Activated naive CD8-positive, alpha-beta T cell treated with anti-CD3 and anti-CD28 coated beads for 36 hours (primary cell): ENCODE measurements at places on chromosomes 16 and 17.

- peak; percentile 27 for DNase-seq
Measured at GRCh38 chr17:20073055-20073979, 64.2 kb downstream of the SPECC1 start.

DNA sequence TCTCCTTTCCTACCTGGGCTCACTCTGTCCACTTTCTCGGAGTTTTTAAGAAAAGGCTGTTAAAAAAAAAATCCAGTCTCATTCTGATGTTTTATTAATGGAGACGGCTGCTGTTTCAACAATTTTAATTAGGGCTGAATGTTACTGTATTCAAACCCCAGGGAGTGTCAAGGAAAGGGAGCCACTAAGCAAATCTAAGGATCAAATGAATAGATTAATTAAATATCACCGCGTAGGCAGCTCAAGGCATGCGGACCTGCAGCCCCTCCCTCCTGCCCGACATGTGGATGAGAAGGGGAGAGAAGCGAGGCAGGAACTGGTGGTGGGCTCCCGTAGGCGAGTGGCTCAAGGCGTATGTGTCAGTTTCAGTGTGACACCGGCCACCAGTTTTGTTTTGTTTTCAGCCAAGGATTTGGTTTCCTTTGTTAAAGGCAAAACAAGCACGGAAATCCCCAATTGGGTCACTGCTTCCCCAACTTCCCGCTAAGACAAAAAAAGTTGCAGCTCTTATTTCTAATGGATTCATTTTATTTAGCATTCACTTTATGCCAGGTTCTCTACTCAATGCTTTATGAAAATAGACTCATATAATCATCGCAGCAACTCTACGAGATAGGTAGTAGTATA, 110.6 kb downstream of the GP2 start:
- no peak for DNase-seq

- DNase-seq, result no peak
Measured at GRCh38 chr16:68660359-68660795, 15.3 kb downstream of the CDH3 start.

DNA sequence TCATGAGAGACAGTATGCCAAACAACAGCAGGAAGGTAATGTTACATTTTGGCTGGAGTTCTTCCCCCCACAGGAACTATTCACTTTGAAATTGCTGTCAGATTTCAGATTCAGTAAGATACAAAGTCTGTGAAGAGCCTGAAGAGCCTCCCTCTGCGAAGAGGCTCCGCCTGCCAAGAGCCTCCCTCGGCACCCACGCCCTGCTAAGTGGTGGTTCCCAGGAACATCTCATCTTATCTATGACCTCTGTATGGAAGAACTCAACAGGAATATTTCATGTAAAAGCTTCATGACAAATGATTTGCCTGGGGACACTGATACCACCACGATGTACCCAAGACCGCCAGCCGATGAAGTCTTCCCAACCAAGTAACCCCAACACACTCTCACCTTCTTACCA, 3.2 kb downstream of the ZC3H7A start:
- DNase-seq, result no peak

- DNase-seq, result no peak
Measured at GRCh38 chr16:74501484-74502478, 80.5 kb upstream of the CLEC18B start.

DNA sequence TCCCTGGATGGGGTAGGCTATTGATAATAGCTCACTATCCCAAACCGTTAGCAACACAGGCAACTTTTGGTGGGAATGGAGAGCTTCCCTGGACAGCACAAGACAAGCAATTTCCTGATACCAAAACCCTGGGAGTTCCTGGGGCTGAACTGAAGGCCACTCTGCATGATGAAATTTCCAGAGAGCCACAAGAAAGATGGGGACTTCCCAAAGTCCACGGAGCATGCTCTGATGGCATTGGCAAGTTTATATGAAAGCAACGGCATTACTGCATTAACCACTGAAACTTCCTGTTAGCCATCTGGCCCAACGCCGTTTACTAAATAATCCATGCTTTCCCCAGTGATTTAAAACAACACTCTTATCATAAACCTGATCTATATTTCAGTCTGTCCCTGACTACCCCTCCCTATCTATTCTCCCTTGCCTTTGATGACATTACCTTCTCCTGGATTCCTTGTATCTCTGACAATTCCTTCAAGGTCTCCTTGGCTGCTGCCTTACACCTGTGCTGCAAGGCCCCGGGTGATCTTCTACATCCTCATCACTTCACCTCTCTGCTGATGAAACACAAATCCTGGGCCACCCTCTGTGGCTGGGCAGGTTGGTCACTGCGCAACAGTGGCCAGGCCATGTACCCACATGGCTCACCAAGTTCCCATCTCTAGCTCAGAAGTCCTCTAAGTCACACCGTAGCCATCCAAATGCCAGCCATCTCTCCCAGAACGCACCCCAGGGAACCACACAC, 108.5 kb upstream of the RCVRN start:
- no peak for DNase-seq

- DNase-seq, result no peak
Measured at GRCh38 chr16:11386054-11386680, 40.9 kb downstream of the RMI2 start.

GRCh38 chr16:69396187-69397061, 10.6 kb upstream of the TERF2 start:
- DNase-seq, result peak; percentile 55

- DNase-seq, result no peak
Measured at GRCh38 chr17:50957600-50958575, 91.7 kb upstream of the TOB1 start.

- DNase-seq, result no peak
Measured at GRCh38 chr17:45098081-45098868, 34.0 kb downstream of the PLCD3 start.

GRCh38 chr17:47713980-47714700, 18.9 kb upstream of the TBX21 start:
- no peak for DNase-seq

GRCh38 chr17:63816669-63817068, 10.6 kb upstream of the PSMC5 start:
- no peak for DNase-seq

- DNase-seq, result no peak
Measured at GRCh38 chr16:19228052-19228451, 57.5 kb upstream of the CLEC19A start.

DNA sequence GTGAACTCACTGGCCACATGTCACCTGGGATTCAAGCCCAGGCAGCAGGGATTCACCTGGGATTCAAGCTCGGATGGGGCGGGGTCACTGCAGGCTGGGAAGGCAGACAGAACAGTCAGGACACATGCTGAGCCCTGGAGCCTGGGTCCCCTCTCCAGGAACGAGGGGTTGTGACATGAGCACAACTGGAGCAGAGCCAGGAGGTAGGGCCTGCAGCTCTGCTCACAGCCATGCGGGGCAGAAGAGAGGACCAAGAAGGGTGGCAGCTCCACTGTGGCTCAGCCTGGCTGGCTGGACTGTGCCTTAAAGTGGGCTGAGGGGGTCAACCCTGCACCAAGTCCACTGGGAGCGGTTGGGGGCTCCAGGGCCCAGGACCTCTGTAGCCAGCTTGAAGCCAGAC, 150.1 kb downstream of the RAB11FIP4 start:
- DNase-seq, result no peak

DNA sequence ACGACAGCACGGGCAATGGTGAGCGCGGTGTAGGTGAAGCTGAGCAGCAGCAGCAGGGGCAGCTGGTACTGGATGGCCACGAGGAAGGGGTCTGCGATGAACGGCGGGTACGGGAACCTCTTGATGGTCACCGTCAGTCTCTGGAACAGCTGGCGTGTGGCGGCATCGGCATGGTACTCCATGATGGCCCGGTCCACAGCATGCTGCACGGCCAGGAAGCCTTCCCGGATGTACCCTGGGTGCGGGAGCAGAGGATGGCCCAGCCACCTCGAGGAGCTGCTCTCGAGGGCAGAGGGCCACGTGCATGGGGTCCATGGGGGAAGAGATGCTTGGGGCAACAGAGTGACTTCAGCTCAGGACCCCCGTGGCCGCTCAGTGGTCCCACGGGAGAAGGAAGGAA, 20.9 kb downstream of the ABCA3 start:
- DNase-seq, result no peak

DNA sequence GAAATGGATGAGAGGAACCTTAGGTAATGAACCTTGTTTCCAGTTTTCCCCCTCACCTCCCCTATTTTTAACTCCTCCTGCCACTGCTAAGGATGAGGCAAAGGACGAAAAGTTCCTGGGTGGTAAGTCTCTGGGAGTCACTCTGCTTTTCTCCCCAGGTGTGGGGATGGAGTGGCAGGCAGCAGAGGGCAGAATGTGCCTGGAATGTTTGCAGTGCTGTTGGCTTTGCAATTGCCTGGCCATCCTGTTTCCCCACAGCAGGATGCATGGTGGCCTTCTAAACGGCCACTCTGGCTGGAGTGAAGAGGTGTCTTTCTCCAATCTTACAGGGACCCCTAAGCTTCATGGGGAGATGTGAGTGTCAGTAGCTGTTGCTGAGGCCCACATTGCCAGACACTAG, 432.5 kb upstream of the ZFHX3 start:
- no peak for DNase-seq

DNA sequence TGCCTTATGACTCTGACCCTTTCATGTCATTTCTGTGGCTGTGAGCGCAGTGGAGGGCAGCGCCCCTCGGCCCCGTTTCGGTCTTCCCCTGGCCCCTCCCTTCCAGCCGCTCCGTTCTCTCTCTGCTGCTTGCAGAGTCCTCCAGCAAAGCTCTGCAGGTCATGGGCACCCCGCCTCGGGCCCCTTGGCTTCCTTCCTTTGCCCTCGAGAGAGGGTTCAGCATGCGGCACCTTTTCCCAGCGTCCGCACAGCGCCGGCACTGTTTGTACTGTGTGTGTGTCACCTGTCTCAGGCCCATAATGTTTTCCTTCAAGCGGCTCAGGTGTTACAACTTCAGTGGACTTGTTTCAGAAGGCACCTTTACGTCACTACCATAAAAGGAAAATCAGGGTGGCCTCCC, 98.5 kb downstream of the RAP1GAP2 start:
- no peak for DNase-seq

GRCh38 chr16:85836706-85837582, 37.4 kb downstream of the COX4I1 start:
- no peak for DNase-seq

- DNase-seq, result no peak
Measured at GRCh38 chr16:31130336-31130891, 5.1 kb downstream of the PRSS8 start.

GRCh38 chr16:26413780-26414179, 652.9 kb upstream of the C16orf82 start:
- DNase-seq, result no peak

DNA sequence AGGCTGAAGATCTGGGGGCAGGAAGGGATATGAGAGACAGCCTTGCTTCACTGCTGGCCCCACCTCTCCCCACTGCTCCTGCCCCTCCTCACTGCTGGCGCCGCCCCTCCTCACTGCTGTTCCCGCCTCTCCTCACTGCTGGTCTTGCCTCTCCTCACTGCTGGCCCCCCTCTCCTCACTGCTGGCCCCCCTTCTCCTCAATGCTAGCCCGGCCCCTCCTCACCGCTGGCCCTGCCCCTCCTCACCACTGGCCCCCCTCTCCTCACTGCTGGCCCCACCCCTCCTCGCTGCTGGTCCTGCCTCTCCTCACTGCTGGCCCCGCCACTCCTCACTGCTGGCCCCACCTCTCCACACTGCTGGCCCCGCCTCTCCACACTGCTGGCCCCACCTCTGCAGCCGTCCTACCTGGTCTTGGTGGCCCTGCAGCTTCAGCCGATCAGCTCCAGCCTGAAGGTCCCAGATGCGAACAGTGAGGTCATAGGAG, 9.5 kb upstream of the PAM16 start:
- no peak for DNase-seq

- DNase-seq, result no peak
Measured at GRCh38 chr16:88613293-88613692, 25.1 kb upstream of the IL17C start.

DNA sequence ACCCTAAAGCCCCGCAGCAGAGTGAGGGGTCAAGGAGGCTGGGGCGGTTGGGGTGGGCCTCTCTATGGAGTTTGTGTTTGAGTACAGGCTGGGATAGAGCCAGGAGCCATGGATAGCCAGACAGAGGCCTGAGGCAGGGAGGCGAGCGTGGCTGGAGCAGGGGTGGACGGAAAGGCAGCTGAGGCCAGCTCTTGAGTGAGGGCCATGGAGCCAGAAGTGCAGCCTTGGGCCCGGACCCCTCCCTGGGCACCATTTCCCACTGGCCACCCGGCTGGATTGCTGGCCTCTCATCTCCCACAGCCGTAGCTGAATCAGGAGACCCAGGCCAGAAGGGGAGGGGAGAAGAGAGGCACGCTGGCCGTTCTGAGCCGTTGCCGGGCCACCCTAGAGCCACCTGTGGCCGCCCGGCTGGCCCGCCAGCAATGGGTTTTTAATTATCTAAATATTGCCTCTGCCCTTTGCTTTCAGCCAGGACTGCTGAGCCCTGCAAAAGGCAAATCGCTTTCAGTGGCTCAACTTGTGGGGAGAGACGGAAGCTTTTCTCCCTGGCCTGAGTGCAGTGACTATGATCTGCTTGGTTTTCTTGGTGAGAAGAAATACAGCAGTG, 75.2 kb upstream of the GSE1 start:
- no peak for DNase-seq

GRCh38 chr16:19182481-19182880, 14.4 kb downstream of the SYT17 start:
- DNase-seq, result no peak

- no peak for DNase-seq
Measured at GRCh38 chr17:78359321-78359996, 418 bp downstream of the SOCS3 start.
